Epithelial cell of umbilical artery (primary cell): ENCODE measurements at places on chromosomes 7 and 10. TPM values are rescaled to one million over a fixed set of nuclear protein-coding genes. Genes with fewer than 3 reads are reported as not detected.

Gene CALD1
- 248 and 255 TPM in 2 replicates for total RNA-seq

Gene MYPN
- total RNA-seq, result not detected in 2 replicates

Gene BAIAP2L1
- total RNA-seq, result under 0.01 TPM in 1 of 2 replicates, not detected in the other

Gene H2BK1
- not detected in 2 replicates for total RNA-seq

Gene FAM241B
- 0.32 TPM in 1 of 2 replicates, not detected in the other for total RNA-seq

Gene PAX4
- not detected in 2 replicates for total RNA-seq

Gene ZNF503
- total RNA-seq, result 0.65 and 1.4 TPM in 2 replicates
